ENCODE measurements at places on chromosomes 5 and 9.

GRCh38 chr9:87381050-87381711 is 116.5 kb upstream of the DAPK1 start:
- no peak for DNase-seq

- DNase-seq, result no peak
Measured at GRCh38 chr9:79220251-79220650, 351.5 kb upstream of the TLE4 start.

DNA sequence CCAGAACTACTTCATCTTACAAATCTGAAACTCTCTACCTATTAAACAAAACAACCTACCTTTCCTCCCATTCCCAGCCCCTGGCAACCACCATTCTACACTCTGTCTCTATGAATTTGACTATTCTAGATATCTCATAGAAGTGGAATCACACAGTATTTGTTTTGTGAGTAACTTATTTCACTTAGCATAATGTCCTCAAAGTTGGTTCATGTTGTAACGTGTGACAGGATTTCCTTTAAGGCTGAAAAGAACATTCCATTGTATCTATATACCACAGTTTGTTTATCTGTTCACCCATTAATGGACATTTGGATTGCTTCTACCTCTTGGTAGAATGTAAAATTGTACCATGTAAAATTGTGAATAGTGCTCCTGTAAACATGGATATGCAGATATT is 70.1 kb upstream of the NXNL2 start:
- DNase-seq, result no peak

DNA sequence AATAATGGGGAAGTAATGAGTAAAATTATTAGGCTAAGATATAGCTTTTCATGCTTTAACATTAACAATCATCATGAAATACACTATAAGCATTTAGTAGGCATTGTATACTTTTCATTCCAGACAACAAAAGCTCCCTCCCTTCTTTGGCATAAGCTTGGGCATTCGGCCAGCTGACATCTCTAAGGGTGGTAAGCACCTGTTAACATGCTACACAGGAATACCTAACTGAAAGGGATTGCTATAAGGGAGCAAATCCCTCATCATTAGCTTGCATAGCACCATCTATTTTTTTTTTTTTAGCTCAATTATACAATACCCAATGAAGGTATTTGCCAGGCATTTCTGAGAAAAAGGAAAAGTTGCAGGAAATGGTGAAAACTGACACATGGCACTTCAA is 16.6 kb downstream of the STRBP start:
- DNase-seq, result no peak

- DNase-seq, result no peak
Measured at GRCh38 chr5:142107736-142108431, 695 bp upstream of the NDFIP1 start.

DNA sequence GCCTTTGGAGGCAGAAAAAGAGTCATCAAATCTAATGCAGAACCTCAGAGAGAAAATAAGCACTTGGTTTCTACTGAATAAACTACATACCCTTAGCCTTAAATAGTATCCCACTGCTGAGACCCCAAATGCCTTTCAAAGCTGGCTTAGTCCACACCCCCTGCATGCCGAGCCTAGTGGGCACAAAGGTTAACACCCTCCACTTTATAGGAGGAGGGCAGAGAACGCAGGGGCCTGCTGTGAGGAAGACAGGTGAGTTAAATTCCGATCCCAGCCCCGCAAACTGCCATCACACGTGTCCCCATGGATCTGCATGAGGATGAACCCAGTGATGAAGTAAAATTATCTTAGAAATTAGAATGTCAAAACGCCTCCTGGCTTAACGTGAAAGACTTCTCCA is 19.5 kb upstream of the HSD17B3 start:
- no peak for DNase-seq

GRCh38 chr9:123365287-123365880 is 9.4 kb downstream of the CRB2 start:
- no peak for DNase-seq

DNA sequence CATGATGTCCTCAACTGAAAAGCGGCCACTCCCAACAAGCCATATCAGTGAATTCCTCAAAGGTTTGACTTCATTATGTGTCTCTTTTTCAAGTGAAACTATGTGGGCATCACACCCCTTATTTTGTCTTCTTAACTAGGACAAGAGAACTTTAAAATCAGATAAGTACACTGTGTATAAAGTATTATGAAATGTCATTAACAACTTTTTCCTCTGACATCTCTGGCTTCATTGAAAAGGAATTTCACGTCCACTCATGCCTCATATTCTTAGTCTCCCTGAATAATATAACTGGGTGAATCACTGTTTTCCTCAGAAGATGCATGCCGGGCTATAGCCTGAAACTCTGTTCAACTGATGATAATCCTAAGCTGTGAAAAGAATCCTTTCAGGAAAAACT is 415.8 kb downstream of the ACTL7B start:
- no peak for DNase-seq

- DNase-seq, result no peak
Measured at GRCh38 chr9:68473790-68474189, 66.9 kb downstream of the TMEM252 start.

DNA sequence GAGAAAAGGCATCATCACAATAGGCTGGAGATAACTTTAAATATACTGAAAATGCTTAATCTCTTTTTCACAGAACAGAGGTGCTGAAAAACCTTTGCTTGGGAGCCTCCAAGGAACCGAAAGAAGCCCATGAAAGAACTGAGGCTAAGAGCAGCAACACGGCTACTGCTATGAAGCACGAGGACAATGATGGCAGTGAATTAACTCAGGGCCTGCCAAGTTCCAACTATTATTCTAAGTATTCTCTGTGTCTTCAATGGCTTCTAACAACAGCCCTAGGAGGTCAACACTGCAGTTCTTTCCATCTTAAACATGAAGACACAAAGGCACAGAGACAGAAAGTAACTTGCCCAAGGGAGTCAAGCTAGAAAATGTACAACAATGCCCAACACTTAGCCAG is 293.0 kb upstream of the DAP start:
- DNase-seq, result no peak

GRCh38 chr9:35908504-35909125 is 675 bp upstream of the SPAAR start:
- DNase-seq, result no peak

- no peak for DNase-seq
Measured at GRCh38 chr5:33941090-33941489, 4.9 kb downstream of the RXFP3 start.

GRCh38 chr5:60340326-60340725 is 359.6 kb downstream of the DEPDC1B start:
- DNase-seq, result no peak

DNA sequence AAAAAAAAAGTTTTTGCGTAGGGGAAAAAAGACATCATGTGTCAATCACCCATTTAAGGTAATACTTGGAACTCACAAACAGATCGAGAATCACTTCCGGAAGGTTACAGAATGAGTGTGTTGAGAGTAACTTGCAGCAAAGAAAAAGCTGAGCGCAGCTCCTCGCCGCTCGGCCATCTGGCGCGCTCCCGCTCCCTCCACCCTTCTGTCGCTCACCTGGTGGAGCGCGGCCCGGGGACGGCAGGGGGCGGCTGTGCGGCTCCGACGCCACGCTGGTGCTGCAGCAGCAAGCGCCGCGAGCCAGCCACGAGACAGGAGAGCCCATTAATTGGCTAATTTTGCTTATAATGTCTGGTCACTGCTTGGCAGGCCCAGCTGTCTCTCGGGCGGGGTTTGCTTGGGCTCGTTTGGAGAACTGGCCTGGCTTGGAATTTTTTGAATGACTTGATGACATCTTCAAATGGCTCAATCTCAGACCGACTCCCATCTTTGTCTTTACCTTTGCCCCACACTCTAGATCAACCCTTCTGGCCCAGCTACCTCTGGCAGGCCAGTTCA is 601.8 kb downstream of the CCDC171 start:
- no peak for DNase-seq

All from GM19239 (cell line).